ENCODE measurements at places on chromosomes 7 and 10.

DNA sequence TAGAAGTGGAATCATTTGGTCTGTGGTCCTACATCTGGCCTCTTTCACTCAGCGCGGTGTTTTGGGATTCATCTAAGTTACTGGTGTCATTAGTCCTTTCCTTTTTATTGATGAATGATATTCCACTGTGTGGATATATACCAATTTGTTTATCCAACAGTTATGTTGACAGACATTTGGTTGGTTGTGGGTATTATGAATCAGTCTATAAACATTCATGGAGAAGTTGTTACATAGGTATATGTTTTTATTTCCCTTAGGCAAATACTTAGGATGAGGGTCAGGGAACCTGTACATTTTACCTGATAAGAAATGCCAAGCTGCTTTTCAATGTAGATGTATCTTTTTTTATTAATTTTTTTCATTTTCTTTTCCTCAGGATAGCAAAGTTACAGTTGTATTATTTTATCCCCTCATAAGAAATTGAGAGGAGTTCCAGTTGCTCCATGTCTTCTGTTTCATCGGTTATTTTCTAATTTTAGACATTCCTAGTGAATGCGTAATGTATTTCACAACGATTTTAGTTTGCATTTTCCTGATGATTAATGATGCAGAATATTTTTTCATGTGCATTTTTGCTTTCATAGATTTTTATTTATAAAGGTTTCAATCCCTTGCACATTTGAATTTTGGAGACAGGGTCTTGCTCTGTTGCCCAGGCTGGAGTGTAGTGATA, 203.8 kb upstream of the SH2B2 start:
- DNase-seq, result no peak

DNA sequence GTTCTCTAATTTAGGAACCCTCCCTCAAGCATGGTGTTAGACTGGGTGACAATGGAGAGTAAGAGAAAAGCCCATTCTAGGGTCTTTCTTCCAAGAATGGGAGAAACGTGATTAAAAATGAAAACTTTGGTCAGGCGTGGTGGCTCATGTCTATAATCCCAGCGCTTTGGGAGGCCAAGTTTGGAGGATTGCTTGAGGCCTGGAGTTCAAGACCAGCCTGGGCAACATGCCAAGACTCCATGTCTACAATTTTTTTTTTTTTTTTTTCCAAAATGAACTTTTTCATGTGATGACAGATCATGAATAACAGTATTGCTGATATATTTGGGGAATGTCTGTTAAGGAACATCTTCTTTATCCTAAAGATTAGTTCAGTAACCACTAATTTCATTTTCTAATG, 194.6 kb downstream of the MLLT10 start:
- DNase-seq, result no peak

GRCh38 chr7:104956753-104957450, 57.1 kb upstream of the KMT2E start:
- no peak for DNase-seq

GRCh38 chr10:125689955-125690569, 7.1 kb upstream of the TEX36 start:
- no peak for DNase-seq

- peak; percentile 86 for DNase-seq
Measured at GRCh38 chr7:155257482-155258225, 40.0 kb upstream of the INSIG1 start.

- no peak for DNase-seq
Measured at GRCh38 chr10:129491123-129491734, 24.2 kb downstream of the MGMT start.

DNA sequence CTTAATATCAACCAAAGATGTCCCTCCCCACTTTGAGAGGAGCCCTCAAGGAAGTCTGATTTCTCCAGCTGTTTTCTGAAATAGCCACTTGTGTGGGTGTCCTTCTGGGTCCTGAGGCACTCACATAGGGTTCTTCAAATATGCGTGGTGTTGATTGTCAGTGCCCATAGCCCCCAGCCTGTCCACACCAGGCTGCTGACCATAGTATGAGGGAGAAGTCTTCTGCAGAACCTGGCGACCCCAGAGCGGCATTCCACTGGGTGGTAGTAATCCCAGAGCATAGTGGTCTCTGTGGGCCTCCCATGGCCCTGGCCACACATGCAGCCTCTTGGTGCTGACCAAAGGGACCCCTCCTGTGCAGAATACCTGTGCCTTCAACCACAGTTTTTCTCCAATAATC, 82.7 kb upstream of the MACROH2A2 start:
- no peak for DNase-seq

GRCh38 chr7:132276234-132276630, 300.0 kb downstream of the PLXNA4 start:
- DNase-seq, result no peak

GRCh38 chr7:4607311-4607729, 74.8 kb upstream of the FOXK1 start:
- no peak for DNase-seq

GRCh38 chr7:74083117-74083876, at the start of gene LIMK1:
Gene LIMK1, plus strand, starts transcription at chr7:74083804. Its CDS starts 187 bp downstream, at chr7:74083991.
- peak; percentile 89 for DNase-seq

DNA sequence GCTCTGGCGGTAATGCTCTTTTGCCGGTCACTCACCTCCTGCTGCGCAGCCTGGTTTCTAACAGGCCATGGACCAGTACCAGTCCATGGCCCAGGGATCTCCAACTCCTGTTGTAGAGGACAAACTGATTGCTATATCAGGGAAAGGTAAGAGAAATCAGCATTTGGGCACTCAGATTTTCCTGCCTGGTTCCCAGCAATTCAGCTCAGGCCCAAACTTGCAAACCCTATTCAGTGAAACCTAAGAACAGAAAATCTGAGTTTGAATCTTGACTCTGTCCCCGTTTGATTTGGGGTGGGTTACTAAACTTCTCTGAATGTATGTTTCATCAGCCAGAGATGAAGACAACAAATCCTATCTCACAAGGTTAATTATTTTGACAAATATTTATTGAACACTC, 77.4 kb downstream of the GFRA1 start:
- DNase-seq, result no peak

DNA sequence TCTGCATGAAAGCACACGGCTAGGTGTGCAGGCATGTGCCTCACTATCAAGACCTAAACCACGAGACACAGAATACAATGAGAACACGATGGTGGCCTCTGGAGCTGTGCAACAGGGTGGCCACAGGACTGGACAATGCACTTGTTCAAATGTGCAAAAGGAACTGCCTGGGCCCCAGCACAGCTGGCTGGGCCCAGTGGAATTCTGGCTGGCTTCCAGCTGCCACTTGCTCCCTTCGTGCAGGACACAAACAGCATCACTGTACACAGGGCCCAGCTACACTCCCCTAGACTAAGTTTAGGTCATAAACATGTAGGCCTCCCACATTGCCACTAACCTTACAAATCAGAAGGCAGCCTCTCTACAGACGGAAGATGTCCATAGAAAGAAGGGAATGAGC, 23.4 kb downstream of the DOCK4 start:
- peak; percentile 76 for DNase-seq

- DNase-seq, result no peak
Measured at GRCh38 chr7:137151041-137151689, 192.4 kb downstream of the PTN start.

DNA sequence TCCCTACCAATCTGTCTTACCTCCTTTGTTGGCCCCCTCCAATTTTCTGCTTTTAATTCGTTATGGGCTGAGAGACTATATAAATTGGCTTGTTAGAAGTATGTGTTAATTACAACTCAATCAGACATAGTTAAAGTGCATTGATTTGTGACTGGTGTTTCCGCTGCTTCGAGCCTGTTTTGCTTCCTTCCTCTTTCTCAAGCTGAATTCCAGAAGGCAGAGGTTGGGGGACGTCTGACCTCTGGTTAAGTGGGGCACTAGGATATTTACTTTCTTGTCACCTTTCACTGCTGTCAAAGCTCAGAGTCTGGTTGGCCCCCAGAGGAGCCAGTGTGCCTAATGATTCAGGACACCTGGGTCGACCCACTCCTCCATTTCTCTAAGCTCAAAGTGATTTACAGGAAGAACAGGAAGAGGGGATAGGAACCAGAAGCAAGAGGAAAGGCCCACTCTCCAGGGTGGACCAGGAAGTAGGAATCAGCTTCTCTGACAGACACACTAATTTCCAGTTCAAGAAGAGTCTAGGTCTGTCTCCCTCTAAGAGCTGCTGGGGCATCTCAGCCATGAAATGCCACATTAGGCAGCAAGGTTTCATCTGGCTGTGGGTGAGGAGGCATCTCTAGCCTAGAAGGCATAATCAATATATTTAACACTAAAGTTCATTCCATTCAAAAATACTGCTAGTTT, 397.2 kb upstream of the NPVF start:
- no peak for DNase-seq

DNA sequence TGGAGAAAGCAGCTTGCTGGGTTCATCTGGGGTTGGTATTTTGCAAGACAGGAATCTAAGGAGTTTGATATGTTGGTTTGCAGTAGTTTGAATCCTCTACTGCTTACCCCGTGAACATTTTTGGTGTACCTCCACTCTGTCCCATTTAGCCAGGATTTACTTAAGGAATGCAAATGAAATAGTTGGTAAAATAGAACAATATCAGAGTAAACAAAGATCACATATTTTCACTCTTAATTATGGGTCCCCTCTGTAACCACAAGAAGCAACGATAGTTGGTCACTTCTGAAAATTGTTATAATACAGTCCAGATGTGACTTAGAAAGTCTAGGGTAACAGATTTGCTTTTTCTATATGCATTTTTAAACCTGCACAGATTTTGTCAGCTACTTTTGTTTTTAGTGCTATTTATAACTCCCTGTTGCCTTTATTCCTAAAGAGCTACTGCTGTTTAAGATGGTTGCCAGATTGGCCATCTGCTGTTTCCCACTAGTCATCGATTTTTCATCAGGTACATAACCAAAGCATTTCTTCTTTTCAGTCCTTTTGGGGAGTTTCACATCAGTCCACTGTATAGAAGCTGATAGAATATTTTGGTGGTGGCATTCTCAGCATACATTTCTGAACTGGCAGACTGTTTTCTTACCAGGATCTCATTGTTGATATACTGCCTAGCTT, 37.6 kb downstream of the MAPK8 start:
- no peak for DNase-seq
